ENCODE measurements at places on chromosomes 6 and 20.

DNA sequence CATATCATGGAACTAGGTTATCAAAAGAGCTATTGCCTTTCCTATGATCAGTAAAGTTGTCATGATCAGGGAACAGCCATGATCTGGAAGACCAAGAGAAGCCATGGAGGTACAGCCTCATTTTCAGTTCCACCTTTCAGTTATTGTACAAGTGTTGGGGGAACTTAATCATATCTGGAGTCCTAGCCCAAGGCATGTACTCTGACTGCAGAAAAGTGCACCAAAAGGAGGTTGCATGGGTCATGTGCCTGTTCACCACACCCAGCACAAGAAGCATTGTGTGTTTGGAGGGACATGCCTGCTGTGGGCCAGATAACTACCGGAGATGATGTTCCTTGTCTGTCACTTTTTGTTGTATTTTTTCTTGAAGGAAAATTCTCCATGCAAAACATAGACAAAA lies 185.8 kb upstream of the MAN1A1 start:
- DNase-seq: no peak

GRCh38 chr6:24974182-24975171 lies 38.7 kb upstream of the RIPOR2 start:
- no peak for DNase-seq

DNA sequence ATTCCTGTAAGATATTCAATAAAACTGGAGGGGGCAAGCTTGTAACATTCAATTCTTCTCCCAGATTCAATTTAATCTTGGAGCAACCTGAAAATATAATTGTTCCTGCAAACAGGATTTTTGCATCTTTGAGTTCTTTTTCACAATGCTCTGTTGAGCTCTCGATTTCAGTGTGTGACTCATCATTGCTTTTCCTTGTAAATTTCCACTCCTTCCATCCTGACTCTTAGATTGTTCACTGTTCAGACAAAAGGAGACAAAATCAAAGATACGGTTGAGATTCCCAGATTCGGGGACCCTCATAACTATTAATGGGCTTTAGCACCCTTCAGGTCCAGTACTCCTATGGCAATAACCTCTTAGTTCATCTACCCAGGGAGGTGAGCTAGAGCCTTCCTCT lies 571.9 kb upstream of the CHD6 start:
- DNase-seq: no peak

GRCh38 chr20:18056174-18057100 lies 1.3 kb downstream of the OVOL2 start:
- DNase-seq: no peak

- DNase-seq: no peak
These were observed 223.0 kb upstream of the SYNCRIP start for GRCh38 chr6:85865420-85866369.

DNA sequence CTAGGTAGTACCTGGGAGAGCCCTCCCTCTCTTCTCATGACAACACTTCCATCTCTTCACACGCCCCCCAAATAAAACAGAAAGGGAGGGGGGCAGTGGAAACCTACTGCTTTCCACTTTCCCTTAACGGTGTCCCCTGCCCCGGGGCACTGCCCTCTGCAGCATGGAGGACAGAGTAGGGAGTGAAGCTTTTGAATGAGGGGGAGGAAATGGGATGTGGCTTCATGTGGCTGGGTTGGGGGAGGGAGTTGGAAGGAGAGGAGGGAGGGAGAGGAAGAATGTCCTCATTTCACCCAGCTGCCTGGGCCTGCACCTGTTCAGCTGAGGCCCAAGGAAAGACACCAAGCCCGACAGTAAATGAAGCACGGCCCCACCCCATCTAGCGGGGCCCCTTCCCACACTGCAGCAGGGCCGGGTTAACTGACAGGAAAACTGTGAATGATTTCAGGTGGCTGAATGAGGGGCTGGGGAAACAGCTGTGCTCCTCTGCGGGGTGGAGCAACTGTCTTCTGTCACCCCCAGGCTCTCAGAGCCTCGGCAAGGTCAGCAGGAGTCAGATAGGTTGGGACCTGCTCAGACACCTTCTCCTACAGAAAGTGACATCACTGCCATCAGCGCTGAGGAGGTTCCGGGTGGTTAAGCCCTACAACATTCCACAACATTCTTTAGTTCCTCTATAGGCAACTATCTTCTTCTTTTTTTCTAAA lies 40.0 kb upstream of the TAF8 start:
- peak; percentile 35 for DNase-seq

DNA sequence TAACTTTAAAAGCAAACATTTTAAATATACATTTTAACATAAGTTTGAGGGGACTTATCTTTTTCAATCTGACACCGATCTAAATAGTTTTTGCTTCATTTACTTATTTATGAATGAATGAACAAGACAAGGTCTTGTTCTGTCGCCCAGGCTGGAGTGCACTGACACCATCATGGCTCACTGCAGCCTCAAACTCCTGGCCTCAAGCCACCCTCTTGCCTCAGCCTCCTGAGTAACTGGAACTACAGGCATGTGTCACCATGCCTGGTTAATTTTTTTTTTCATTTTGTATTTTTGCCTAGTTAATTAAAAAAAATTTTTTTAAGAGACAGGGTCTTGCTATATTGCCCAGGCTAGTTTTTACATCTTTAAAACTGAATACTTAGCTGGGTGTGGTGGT lies 25.4 kb downstream of the FBXO9 start:
- no peak for DNase-seq

- DNase-seq: no peak
These were observed 904 bp downstream of the MDFI start for GRCh38 chr6:41638935-41639808.

- DNase-seq: peak; percentile 6
These were observed 100.3 kb downstream of the EDN3 start for GRCh38 chr20:59400708-59401107.

GRCh38 chr6:169487579-169488436 lies 214.0 kb downstream of the WDR27 start:
- no peak for DNase-seq

- DNase-seq: no peak
These were observed 3.9 kb upstream of the WFDC2 start for GRCh38 chr20:45465491-45466266.

GRCh38 chr6:116518621-116519368 lies 7.4 kb downstream of the CALHM5 start:
- no peak for DNase-seq

DNA sequence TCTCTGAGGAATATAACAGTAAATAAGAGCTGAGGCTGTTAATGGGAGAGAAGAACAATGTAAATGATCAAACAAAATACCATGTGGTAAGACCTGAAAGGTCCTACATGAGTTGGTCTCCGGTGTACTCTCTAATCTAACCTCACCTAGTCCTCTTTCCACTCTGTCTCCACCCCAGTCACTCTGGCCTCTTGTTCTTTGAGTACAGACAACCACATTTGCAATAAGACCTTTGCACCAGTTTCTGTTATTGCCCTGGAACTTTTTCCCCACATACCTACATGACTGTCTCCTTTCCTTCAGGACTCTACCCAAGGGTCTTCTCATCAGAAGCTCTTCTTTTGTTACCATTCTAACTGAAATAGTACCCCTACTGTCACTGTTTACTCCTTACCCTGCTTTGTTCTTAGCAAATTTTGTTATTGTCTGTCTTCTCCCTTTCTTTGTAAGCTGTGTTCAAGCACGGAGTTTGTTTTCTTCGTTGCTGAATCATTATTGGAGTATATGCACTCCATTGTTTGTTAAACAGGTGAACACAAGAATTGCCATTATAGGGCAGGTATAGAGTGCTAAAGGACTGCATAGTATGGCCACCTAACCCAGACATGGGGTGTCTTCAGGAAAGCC lies 37.3 kb downstream of the MAPK14 start:
- DNase-seq: no peak

DNA sequence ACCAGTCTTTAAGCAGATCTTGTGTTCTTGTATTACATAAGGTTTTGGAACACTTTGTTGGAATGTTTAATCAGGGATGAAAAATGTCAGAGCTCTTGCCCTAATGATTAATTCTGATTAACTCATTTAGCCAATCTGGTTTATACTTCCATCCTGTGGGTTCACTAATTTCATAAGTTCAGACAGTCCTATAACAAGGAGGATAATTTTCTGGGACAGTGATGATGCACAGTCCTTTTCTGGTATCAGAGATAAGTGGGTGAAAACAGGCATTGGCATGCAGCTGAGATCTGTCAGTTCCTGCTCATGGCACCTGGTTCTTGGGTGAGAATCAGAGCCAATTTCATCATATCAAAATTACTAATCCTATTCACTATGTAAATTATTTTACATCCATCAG lies 125.0 kb upstream of the LAMA2 start:
- no peak for DNase-seq

DNA sequence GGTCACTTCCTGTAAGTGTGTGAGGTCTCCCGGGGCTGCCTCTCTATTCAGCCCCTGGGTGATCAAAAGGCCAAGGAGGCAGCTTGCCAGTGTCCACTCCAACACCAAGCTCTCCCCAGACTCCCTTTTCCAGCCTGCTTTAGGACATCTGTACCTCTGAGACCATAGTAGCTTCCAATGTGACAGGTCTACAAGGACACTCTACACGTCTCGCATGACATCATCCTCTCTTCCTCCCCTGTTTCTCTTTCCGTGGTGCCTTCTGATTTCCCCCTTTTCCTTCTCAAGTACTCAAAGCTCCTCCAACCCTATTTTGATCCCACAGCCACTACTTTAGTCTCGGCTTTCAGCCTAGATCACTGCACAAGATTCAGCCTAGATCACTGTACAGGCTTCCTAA lies 26.4 kb downstream of the HLA-F start:
- DNase-seq: no peak

- DNase-seq: no peak
These were observed 13.2 kb downstream of the GCNT2 start for GRCh38 chr6:10534419-10534762.

- no peak for DNase-seq
These were observed 9.4 kb downstream of the FRK start for GRCh38 chr6:116051244-116051643.

- no peak for DNase-seq
These were observed 135.3 kb downstream of the SOBP start for GRCh38 chr6:107625264-107625663.

- no peak for DNase-seq
These were observed 241.9 kb downstream of the EPHA7 start for GRCh38 chr6:93177438-93177837.

GRCh38 chr20:47455133-47456040 lies 46.3 kb upstream of the NCOA3 start:
- no peak for DNase-seq

DNA sequence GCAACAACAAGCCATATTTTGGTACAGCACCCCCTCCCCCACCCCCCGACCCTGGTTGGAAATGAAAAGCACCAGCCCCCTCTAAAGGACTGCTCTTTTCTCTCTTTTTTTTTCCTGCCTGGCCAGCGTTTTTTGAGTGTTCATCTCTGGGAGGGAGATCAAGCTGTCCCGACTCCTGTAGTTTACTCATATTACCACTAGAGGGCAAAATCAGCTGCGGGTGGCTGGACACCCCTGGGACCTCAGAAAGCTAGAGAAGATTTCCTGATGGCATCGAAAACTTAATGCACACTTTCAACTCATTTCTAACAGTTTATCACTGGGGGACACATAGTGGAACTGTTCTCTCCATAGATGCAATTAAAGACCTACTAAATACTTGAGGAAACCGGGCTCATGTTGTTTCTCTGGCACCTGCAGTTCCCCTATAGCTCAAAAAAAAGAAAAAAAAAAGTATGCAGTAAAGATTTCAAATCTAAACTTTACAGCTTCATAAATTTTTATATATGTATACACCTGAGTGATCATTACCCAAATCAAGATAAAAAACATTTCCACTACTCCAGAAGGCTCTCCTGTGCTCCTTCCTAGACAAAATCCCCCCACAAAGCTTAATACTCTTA lies 24.4 kb downstream of the CNBD2 start:
- DNase-seq: peak; percentile 26

- peak; percentile 51 for DNase-seq
These were observed 3.5 kb downstream of the SCML4 start for GRCh38 chr6:107820338-107821261.

- no peak for DNase-seq
These were observed 24.7 kb upstream of the ELMO2 start for GRCh38 chr20:46430921-46431712.

GRCh38 chr6:116251568-116252384 lies 2.1 kb downstream of the TSPYL4 start:
- DNase-seq: no peak

- no peak for DNase-seq
These were observed 39.7 kb downstream of the KIF16B start for GRCh38 chr20:16533502-16533901.

DNA sequence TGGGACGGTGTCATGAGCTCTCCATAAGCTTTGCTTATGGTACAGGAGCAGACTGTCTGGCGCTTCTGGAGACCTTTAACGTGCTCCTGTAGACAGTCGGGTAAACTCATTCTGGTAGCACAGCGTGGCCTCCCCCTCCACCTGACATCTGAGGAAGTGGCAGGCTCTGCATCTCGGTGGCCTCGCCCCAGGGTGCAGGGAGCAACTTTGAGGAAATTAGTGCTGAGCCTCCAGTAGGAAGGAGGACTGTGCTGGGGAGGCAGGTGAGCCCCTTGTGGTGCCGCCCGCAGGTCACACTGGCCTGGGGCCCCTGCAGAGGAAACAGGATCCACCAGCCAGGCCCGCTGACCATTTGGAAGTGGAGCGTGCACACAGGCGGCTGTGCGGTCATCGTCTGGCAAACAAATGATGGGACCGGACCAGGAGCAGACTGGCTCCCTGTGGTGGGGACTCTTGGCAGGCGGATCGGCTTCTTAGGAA lies 57.9 kb downstream of the SYNJ2 start:
- DNase-seq: no peak

- DNase-seq: no peak
These were observed 987.0 kb upstream of the MAP3K7 start for GRCh38 chr6:91573826-91574416.

GRCh38 chr20:57108742-57109570 lies 157.5 kb downstream of the BMP7 start:
- no peak for DNase-seq

GRCh38 chr6:150981095-150981494 lies 115.6 kb downstream of the MTHFD1L start:
- DNase-seq: no peak
